ENCODE measurements at places on chromosomes 2 and 18. TPM values are rescaled to one million over a fixed set of nuclear protein-coding genes. Genes with fewer than 3 reads are reported as not detected.

POTEI gene
- total RNA-seq = not detected

TMEM163 gene
- total RNA-seq = not detected

GPD2 gene
- 30.4 TPM for total RNA-seq

IMMT gene
- total RNA-seq = 51.8 TPM

ZC3H6 gene
- 12.0 TPM for total RNA-seq

IL1RL2 gene
- 5.2 TPM for total RNA-seq

ITGB1BP1 gene
- 53.8 TPM for total RNA-seq

VPS54 gene
- 22.3 TPM for total RNA-seq

SNTG2 gene
- total RNA-seq = 11.8 TPM

ACVR1C gene
- total RNA-seq = 6.6 TPM

DAW1 gene
- total RNA-seq = not detected

C1GALT1C1L gene
- 1.2 TPM for total RNA-seq

MRPL53 gene
- total RNA-seq = 40.3 TPM

MARCO gene
- total RNA-seq = 5.6 TPM
